GM12878 (cell line): ENCODE measurements at places on chromosomes 2 and 18. TPM values are rescaled to one million over a fixed set of nuclear protein-coding genes. Genes with fewer than 3 reads are reported as not detected.

DNA sequence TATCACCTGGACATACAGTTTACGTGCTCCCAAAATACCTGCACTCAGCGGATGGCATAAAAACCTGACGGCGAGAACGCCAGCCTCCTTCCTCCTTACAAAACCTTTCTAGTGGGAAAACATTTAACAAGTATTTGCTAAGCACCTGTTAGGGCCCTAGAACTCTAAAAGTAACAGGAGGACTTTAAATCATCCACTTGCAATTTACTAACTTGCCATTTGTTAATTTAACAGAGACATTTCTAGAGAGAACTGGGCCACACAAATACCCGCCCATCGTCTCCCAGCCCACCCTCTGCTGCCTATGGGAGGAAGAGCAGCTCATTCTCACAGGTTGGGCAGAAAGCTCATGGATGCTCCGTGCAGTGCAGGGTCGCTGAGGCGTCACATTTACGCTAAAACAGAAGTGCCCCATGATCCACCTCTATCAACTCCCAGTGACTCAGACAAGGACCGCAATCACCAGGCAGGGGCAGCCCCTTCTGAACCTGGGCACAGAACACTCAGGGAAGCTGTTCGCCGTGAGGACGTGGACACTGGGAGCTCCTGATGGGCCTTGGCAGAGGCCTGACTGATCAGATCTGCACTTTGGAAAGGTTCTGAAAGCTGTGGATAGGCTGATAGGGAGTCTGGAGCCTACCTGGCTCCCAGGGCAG, 106.9 kb downstream of the HDAC4 start:
- no peaks in the 10 kb centered on the region for H3K27me3 ChIP-seq
- H3K27ac ChIP-seq, result no peak overlapping the region
- peaks cover 17% of the 10 kb centered on the region for H3K4me1 ChIP-seq
- DNase-seq, result peak; percentile 26

DNA sequence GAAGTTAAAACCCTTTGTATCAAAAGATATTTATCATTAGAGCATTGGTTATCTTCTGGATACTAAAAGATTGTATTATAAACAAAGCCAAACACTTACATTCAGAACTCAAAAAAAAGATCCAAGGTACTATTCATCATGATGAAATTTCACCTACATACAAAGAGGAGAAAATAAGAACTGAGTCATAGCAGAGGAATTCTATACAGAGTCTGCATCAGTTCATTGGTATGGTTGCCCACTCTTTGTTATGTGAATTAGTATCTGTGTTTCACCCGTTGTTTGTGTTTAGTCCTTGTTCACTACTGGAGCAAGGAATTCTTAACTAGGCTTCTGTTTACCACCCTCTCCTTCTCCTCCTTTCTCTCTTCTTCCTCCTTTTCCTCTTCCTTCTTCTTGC, 157.9 kb downstream of the LNPK start:
- DNase-seq, result no peak
- H3K36me3 ChIP-seq, result no peaks in the 10 kb centered on the region
- H3K27me3 ChIP-seq, result no peaks in the 10 kb centered on the region
- no peak overlapping the region for H3K4me3 ChIP-seq
- no peak overlapping the region for H3K27ac ChIP-seq

DNA sequence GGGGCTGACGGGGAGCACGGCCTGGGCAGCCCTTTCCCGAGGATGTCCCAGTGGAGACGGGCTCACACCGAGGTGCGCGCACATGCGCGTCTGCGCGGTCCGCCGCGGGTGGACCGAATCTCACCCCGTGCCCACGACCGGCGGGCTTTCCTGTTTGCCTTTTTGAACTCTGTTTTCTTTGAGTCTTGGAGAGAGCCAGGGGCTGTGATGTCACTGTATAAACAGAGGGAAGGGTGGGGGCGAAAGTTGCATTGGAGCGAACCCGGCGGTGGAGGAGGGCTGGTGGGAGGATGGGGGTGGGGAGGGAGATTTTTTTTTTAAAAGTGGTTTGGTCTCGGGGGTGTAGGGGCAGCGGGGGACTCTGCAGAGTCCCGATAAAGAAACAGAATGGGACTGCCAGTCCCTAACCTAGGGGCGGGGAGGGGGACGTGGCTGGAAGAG, 141.2 kb upstream of the CTAGE1 start:
- no peak for DNase-seq
- no peak overlapping the region for H3K27ac ChIP-seq
- H3K36me3 ChIP-seq, result no peaks in the 10 kb centered on the region
- peaks cover 3% of the 10 kb centered on the region for H3K27me3 ChIP-seq

- no peak for DNase-seq
- H3K36me3 ChIP-seq, result no peaks in the 10 kb centered on the region; the same call in none of the 2 replicates
- no peaks in the 10 kb centered on the region for H3K4me1 ChIP-seq
- no peak overlapping the region for H3K27ac ChIP-seq
- no peaks in the 10 kb centered on the region for H3K27me3 ChIP-seq
- H3K4me3 ChIP-seq, result no peak overlapping the region
Measured at GRCh38 chr2:232300894-232301387, 77.6 kb upstream of the ALPP start.

- no peak overlapping the region for H3K4me3 ChIP-seq
- no peak overlapping the region for H3K27ac ChIP-seq
- no peaks in the 10 kb centered on the region for H3K36me3 ChIP-seq
- H3K4me1 ChIP-seq, result no peaks in the 10 kb centered on the region
- no peak for DNase-seq
Measured at GRCh38 chr2:224222291-224222690, 179.6 kb downstream of the FAM124B start.

- DNase-seq, result no peak
- H3K27me3 ChIP-seq, result no peaks in the 10 kb centered on the region
- H3K4me1 ChIP-seq, result no peaks in the 10 kb centered on the region; the same call in 1 of the 2 replicates
- H3K36me3 ChIP-seq, result peaks cover 4% of the 10 kb centered on the region
- no peak overlapping the region for H3K4me3 ChIP-seq
- no peak overlapping the region for H3K27ac ChIP-seq
Measured at GRCh38 chr2:213108308-213108707, 43.1 kb downstream of the IKZF2 start.

Gene VAMP5
- 21.8 and 24.5 TPM in 2 replicates for total RNA-seq

Gene CRYGA
- not detected in 2 replicates for total RNA-seq
